ENCODE measurements at places on chromosomes 7 and 10.

DNA sequence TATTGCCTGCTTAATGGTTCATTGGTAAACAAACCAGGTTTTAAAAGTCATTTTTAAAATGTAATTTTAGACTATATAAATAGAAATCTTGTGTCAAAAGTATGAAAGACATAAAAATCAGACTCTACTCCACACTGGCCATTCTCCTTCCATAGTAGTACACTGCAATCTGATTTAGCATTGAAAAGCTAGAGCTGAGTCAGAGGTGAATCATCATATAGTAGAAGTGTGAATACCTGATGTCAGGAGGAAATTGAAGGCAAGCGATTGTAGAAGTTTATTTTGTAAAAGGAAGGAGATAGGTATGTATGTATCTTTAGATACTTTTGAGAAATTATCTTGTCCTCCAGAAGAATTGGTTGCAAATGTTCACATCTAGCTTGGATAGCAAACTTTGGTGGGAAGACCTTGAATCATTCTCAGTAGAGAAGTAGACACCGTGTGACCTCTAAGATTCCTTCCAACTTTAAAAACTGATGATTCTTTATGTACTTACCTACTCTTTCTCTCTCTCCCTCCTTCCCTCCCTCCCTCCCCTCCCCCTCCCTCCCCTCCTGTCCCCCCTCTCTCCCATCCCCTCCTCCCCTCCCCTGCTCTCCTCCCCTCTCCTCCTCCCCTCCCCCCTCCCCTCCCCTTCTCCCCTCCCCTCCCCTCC is 88.1 kb downstream of the BTAF1 start:
- DNase-seq, result peak; percentile 65

DNA sequence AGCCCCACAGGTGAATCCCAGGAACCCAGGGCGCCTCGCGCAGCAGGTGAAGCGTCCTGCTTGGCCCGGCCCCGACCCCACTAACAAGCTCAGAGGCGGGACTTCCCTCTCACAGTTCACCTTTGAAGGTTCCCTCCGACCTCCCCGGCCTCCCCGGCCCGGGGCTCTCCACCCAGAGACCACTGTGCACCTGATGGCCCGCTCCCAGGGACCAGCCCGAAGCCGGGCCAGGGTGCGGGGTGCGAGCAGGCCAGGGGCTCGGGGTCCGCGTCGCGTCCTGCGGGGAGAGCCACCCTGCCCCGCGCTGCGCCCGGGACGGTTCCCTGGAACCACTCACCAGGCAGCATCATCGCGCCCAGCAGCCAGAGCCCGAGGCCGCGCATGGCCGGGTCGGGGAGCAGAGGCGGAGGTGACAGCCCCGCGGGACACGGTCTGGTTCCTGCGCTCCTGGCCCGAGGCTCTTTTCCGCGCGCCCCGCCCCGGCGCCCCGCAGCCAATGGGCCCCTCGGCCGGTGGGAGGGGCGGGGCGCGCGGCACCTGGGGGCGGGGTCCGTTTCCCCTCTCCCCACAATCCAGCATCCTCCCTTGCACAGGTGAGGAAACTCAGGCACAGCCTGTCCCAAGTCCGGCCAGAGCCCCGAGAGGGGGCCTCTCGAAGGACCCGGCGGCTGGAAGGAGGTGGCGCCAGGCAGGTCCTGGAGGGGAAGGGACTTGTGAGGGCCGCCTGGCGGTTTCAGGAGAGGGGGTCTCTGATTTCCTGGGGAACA is at the start of gene ADAM8:
Gene ADAM8 (minus strand): TSS at position 434 of the 767 bp plus-strand sequence. CDS start 51 bp downstream, at position 383.
- DNase-seq, result no peak

DNA sequence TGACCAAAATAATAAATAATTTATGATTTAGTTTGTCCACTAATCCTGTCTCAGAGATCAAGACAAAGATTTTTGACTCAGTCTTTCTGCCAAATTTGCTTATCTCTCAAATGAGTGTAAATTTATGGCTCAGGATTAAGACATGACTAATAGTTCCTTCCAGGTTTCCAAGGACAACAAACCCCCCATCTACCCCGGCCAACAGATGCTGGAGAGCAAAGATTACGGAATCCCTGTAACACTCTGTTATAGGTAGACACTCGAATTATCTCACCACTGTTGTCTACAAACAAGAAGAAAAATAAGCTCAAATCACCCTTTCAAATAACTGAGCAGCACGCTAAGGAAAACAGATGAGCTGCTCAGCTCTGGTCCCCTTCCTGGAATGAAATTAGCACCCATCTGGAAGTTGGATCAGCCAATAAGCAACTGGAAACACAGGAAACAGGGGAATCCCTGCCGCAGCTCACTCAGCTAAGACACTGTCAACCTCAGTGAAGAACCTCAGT is 56.8 kb upstream of the SVIL start:
- peak; percentile 88 for DNase-seq

DNA sequence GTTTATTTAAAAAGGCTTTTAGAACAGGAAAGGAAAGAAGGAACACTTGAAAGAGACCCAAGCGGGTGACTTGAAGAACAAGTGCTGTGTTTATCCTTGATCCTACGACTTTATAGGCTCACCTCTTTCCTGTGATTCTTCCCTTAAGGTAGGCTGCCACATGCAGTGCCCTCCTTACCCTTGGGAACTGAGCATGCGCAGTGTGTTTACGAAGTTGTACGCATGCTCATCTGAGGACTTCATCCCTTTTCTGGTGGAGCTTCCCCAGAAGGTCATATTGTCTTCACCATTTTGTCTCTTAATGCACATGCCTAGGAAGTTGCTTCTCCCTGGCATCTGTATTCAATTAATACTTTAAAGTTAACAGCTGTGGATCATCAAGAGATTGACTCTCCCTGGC is 49.9 kb upstream of the VOPP1 start:
- DNase-seq, result no peak

- DNase-seq, result no peak
Measured at GRCh38 chr10:104065748-104066147, 19.9 kb downstream of the COL17A1 start.

DNA sequence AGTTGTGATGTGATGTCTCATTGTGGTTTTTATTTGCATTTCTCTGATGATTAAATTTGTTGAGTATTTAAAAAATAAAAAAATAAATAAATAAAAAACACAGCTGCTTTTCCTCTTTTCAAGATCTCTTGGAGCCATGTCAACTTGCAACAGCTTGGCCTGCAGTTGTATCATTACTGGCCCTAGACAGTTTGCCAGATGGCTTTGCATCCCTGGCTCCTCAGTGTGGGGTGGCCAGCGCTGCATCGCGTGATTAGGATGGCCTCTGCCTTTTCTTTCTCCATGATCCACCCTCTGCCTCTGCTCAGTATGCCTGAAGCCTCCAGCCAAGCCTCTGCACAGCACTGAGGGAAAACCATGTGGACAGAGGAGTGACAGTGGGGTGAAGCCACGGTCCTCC is 96.8 kb downstream of the PPP1R3C start:
- DNase-seq, result no peak

DNA sequence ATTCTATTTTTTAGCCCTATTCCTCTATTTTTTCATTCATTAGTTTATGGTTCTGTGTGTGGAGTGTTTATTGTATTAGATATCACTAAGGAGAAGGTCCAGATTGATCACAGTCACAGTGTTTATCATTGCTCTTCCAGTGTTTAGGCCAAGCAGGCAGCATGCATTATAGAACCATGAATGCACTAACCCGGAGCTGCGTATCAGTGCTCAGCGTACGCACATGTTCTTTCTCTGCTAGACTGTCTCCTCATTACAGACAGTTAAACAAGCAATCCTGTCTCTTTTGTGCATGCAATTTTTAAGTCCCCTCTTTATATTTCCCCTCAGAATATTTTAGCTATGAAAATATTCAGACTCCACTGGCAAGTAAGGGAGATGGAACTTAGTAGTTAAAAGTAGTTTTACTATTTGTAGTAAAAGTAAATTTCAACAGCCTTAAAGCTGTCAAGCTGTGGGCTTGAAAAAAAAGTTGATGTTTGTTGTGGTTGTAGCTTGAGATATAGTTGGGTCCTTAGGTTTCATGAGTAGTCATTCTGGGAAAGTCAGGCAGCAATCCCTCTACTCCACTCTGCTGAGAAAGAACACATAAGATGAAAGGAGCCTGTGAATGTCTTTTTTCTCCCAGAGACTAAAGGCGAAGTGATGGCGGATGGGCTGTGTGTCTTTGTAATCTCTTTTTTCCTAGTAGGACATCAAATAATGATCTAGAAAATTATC is 260.4 kb downstream of the CDK14 start:
- no peak for DNase-seq

GRCh38 chr10:95788830-95789229 is 32.9 kb downstream of the ENTPD1 start:
- peak; percentile 34 for DNase-seq

- DNase-seq, result peak; percentile 40
Measured at GRCh38 chr7:56062382-56062781, 1.7 kb upstream of the SUMF2 start.

DNA sequence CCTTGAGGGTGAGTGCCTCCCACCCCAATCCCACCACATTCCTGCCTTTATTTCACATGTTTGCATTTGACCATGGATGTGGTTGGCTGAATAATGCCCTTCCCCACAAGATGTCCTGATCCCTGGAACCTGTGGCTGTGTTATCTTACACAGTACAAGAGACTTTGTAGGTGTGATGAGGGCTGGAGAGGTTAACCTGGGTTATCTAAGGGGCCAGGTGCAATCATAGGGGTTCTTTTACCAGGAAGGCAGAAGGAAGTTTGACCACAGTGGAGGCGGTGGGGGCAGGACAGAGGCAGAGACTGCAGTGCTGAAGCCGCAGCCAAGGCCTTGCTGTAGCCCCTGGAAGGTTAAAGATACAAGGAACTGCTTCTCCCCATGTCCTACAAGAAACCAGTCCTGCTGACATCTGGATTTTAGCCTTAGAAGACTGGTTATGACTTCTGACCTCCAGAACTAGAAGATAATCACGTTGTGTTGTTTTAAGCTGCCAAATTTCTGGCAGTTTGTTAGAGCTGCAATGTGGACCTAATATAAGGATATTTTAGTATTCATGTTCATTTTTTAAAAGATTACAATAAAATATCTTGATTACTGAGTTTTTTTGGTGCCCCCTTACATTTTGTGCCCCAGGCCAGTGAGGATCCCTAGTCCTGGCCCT is 136.6 kb downstream of the ARHGAP22 start:
- no peak for DNase-seq

GRCh38 chr10:30359373-30360206 is 10.5 kb upstream of the MTPAP start:
- peak; percentile 76 for DNase-seq

DNA sequence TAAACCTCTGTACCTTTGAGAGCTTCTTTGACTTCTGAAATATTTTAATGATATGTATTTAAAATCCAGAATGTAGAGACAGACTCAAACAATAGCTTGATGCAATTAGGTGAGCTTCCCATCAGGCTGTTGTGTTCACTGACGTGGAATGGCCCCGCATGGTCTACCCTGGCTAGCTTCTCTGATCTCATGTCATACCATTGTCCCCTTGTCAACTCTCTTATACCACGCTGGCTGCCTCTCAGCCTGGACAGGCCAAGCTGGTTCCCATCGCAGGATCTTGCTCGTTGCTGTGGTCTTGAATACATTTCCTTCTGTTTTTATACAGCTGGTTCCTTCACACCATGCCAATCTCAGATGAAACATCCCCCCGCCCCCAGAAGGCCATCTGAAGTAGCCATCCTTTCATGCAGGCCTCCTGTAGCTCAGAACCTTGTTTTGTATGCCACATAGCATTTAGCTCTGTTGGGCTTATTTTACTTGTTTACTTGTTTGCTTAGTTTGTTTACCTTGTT is 84.2 kb downstream of the FANK1 start:
- DNase-seq, result no peak

- no peak for DNase-seq
Measured at GRCh38 chr7:35454575-35455385, 200.9 kb upstream of the TBX20 start.

DNA sequence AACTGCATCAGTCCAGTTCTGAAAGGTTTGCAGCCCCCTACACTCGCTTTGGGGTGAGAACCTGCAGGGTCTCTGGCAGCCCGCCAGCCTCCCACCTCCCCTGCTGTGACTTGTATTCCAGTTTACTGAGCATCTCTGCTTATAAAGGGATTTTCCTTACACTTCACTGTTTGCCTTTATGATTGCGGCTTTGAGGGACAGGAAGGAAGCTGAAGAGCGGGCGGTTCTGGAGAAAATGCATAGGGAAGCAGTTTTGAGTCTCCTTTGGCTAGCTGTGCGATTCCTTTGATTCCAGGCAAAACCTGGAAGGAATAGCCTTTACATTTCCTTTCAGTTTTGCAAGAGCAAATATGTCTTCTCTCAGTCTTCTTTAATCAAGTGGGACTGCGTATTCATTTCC is 65.0 kb upstream of the TRIM8 start:
- no peak for DNase-seq

DNA sequence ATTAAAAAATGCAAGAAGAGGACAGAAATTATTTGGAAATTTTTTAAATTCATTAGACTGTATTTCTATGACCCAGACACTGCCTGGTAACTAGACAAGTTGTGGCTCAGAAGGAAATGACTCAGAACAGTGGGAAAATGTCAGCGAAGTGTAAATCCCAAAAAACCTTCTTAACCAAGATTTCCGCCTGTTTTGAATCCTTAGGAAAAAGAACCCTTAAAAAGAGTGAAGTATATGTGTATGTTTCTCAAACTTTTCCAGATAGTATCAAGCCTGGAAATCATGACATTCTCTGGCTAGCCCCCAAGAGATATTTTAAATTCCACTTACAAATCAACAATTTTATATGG is 42.7 kb upstream of the PLXNA4 start:
- DNase-seq, result no peak

DNA sequence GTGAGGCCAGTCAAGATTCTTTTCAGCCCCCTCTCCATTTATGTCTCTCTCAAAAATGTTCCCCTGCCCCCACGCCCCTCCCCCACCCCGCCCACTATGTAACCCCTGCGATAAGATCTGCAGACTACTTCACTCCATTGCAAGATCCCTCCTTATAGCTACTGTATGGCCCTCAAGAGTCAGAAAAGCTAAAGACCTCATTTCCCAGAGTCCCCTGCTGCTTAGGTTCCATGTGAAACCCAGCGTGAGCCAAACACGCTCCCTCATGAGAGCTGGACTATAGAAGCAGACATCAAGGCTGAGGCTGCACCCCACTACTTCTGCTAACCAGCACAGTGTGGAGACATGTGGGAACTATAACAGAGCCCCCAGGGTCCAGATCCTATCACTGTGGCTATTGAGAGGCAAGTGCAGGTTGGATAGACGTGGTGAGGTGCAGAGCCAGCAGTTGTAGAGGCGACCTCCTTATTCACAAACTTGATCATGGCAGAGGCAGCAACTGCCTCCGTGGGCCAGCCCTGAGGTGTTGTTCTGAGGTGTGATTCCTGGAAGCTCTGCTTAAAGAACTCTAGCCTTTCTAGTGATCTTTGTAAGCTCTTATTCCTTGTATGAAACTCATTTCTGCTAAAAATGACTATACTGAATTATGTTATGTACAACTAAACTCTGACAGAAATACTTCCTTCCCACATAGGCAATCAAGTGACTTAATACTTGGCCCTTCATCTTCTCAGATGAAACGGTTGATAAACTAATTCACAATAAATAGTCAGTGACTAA is 117.0 kb upstream of the ARID5B start:
- no peak for DNase-seq

Data from Caki2 (cell line).